ENCODE measurements at places on chromosomes 3 and 15. TPM values are rescaled to one million over a fixed set of nuclear protein-coding genes. Genes with fewer than 3 reads are reported as not detected.

GRCh38 chr3:126130981-126131745 is 47.2 kb upstream of the SLC41A3 start:
- no peaks in the 10 kb centered on the region for H3K36me3 ChIP-seq
- DNase-seq: no peak
- no peak overlapping the region for H3K4me3 ChIP-seq
- H3K27me3 ChIP-seq: peaks cover 7% of the 10 kb centered on the region

- H3K27me3 ChIP-seq: no peaks in the 10 kb centered on the region
- no peak for DNase-seq
- no peak overlapping the region for H3K27ac ChIP-seq
- H3K36me3 ChIP-seq: no peaks in the 10 kb centered on the region
These were observed 103.0 kb upstream of the TBL1XR1 start for GRCh38 chr3:177300039-177300833.

DNA sequence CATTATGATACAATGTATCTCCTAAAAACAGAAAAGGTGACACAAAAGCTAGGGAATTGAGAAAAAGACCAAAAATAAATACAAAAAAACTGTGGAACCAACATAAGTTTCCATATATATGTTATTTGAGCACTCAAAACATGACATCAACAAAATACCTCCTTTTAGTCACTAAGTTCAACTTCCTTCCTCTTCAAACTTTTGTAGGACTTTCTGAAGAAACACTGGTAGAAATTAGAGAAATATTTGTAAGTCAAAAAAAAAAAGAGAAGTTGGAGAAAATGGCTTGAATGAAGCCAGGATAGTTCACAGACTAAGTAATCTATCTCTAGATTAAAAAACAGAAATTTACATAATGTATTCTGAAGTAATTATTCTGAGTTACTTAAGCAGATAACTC is 208.4 kb upstream of the ALCAM start:
- no peaks in the 10 kb centered on the region for H3K36me3 ChIP-seq
- H3K27me3 ChIP-seq: no peaks in the 10 kb centered on the region
- H3K27ac ChIP-seq: no peak overlapping the region

DNA sequence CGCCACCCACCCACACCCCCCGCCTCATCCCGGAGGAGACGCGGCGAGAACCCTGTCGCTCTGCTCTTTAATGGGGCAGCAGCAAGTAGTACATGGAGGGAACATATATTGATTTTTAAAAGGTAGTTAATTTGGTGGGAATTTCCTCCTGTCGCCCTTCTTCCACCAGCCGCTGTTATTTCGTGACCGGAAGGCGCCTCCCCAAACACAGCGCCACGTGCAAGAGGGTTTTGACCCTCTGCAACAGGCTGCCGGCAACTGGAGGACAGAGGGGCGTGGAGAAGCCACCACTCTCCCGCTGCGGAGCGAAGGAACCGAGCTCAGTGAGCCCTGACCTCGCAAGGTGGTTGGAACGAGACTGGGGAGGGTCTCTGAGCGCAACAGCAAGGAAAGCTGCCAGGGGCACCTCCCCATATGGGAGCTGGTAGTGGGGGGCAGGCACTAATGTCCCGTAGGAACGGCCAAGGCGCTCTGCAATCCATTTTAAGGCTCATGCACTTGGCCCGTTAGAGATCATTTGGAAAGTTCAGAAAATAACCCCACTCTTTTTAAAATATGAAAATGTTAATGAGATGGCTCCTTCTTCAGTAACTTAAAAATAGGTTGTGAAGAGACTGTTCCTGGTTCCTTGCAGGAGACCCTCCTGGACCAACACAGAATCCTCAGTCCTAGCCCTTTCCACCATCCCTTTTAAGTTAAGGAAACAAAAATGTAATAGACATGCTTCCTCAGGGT is 4.3 kb downstream of the ONECUT1 start:
- peaks cover 26% of the 10 kb centered on the region for H3K4me1 ChIP-seq
- no peak for DNase-seq
- H3K27ac ChIP-seq: no peak overlapping the region

The NISCH gene
- total RNA-seq: 50.4 TPM

Data from activated naive CD4-positive, alpha-beta T cell treated with anti-CD3 and anti-CD28 coated beads for 36 hours (primary cell).